ENCODE measurements at places on chromosomes 2 and 18. TPM values are rescaled to one million over a fixed set of nuclear protein-coding genes. Genes with fewer than 3 reads are reported as not detected.

- DNase-seq: no peak
- H3K4me1 ChIP-seq: peaks cover 6% of the 10 kb centered on the region
- H3K27ac ChIP-seq: no peak overlapping the region
Observed at GRCh38 chr18:23648940-23649607, 13.6 kb downstream of the ANKRD29 start.

DNA sequence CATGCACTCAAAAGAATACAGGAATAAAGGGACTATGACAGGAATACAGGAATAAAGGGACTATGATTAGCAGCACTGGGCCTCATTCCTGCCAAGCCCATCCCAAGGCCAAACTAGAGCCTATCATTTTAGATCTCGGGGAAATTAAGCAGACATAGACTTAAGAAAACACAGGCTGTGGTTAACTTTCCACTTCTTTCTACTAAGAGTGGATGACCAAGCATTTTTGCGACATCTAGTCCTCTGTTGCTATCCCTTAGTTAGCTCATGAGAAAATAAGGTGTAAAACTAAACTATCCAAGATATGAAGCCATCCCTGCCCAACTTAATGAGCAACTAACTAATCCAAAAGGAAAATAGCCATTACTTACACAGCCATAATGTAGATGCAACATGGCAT, 5.9 kb downstream of the LYPD1 start:
- H3K27me3 ChIP-seq: no peaks in the 10 kb centered on the region
- H3K4me1 ChIP-seq: peaks cover 10% of the 10 kb centered on the region
- H3K27ac ChIP-seq: no peak overlapping the region
- no peak overlapping the region for H3K4me3 ChIP-seq

DNA sequence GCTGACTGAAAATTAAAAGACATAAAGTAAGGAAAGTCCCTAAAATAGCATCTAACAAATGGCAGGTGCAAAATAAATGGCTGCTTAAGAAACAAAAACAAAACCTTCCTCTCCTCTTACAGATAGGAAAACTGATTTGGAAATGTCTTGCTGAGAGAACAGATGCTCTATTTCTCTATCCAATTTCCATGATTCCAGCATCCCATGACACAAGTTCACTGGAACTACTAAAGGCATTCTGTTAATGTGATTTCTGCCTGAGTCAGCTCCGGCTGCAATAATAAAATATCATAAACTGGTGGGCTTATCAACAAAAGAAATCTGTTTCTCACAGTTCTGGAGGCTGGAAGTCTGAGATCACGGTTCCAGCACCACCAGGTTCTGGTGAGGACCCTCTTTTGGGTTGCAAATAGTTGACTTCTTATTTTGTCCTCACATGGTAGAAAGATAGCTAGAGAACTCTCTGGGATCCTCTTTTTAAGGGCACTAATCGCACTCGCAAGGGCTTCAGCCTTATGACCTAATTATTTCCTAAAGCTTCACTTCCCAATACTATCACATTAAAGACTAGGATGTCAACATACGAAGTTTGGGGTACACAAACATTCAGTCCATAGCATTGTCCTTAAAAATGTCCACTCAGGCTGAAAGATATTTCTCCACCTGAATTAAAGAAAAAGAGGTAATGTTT, 78.2 kb upstream of the GALNT3 start:
- no peak for DNase-seq
- H3K36me3 ChIP-seq: no peaks in the 10 kb centered on the region
- no peak overlapping the region for H3K4me3 ChIP-seq
- no peaks in the 10 kb centered on the region for H3K27me3 ChIP-seq
- H3K4me1 ChIP-seq: no peaks in the 10 kb centered on the region

DNA sequence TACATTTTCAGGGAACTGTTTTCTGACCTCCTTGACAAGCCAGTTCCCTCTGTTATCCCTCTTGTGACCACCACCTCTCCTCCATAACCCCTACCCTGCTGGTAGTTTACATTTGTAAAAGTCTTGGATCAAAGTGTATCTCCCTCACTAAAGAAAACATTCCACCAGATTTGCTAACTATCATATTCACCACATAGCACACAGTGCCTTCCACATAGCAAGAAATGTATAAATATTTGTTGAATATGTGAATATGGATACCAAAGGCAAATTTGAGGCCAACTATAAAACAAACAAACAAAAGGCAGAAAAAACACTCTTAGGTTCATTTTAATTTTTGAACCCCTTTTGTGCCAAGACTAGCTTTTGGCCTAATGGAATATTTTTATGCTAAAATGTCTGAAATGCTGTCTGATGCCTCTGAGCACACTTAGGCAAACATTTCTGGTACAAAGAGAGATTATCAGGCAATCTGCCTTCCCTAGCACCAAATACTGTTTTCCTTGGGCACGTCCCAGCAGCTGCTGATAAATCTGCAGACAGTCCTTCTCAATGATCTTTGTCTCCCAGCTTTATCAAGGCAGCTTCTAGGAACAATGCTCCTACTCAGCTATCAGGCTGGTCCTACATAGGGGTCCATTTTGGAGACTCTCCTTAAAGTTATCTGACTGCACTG, 26.7 kb upstream of the ST8SIA3 start:
- no peak overlapping the region for H3K27ac ChIP-seq
- DNase-seq: no peak
- H3K36me3 ChIP-seq: no peaks in the 10 kb centered on the region

GRCh38 chr2:27932396-27932795, 41.9 kb downstream of the BABAM2 start:
- peaks cover 14% of the 10 kb centered on the region for H3K4me1 ChIP-seq
- no peak for DNase-seq
- H3K27ac ChIP-seq: no peak overlapping the region
- H3K4me3 ChIP-seq: no peak overlapping the region
- H3K36me3 ChIP-seq: no peaks in the 10 kb centered on the region

- no peak overlapping the region for H3K27ac ChIP-seq
- no peaks in the 10 kb centered on the region for H3K36me3 ChIP-seq
- H3K27me3 ChIP-seq: no peaks in the 10 kb centered on the region
- H3K4me1 ChIP-seq: no peaks in the 10 kb centered on the region
Observed at GRCh38 chr2:237264480-237265219, 149.3 kb downstream of the COL6A3 start.

DNA sequence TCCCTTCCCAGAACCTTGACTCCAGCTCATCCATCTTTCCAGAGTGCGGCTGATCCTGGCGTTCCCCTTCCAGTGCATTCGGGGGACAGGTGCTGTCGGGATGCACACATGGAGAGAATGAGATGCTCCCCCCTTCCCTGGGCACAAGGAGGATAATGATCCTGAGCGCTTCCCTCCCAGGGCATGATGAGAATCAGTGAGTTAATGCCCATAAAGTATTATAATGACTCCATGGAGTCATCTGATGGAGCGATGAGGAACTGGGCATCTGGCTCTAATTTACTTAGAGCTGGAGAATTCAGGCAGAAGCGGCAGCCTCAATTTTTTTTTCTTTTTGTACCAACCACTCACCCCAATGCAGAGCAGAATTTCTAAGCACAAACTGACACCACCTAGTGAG, 79.6 kb upstream of the SKOR2 start:
- no peaks in the 10 kb centered on the region for H3K36me3 ChIP-seq
- H3K4me1 ChIP-seq: no peaks in the 10 kb centered on the region
- no peaks in the 10 kb centered on the region for H3K27me3 ChIP-seq
- DNase-seq: no peak

DNA sequence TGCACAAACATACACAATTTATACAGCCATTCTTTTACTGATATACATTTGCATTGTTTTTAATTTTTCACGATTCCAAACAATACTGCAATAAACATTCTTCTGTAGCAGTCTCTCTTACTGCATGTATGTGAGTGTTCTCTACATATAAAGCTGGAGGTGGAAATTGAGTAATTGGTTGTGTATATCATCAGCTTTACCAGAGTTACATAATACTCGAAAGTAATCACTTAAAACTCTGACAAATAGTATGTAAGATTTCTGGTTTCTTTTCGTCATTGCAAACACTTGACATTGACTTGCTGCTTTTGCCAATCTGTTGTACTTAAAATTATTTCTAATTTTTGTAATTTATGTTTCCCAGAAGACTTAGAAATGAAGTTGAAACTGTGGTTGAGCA, 110.2 kb downstream of the TDRD15 start:
- no peak overlapping the region for H3K27ac ChIP-seq
- peaks cover 9% of the 10 kb centered on the region for H3K4me1 ChIP-seq
- no peaks in the 10 kb centered on the region for H3K36me3 ChIP-seq

DNA sequence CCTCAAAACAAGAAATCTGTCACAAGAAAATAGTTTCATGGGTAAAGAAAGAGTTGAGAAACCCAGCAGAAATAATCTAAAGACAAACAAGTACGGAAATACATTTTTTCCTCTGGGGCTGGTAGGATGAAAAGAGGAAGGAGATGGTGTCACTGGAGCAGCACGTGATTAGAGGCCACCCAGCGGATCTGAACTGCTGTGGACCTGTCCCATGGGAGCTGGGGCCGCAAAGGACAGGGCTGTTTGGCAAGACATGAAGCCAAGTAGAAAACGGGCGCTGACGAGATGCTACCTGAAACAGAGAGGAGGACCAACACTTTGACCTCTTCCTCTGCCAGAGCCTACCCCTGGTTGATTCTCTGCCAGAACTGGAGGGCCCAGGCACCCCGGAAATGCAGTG, 295.4 kb upstream of the ATP5MC3 start:
- no peak overlapping the region for H3K27ac ChIP-seq
- DNase-seq: no peak
- H3K36me3 ChIP-seq: no peaks in the 10 kb centered on the region
- no peaks in the 10 kb centered on the region for H3K4me1 ChIP-seq

GRCh38 chr2:124920448-124920847, 895.4 kb downstream of the CNTNAP5 start:
- no peak overlapping the region for H3K27ac ChIP-seq
- no peaks in the 10 kb centered on the region for H3K36me3 ChIP-seq
- DNase-seq: no peak
- H3K4me3 ChIP-seq: no peak overlapping the region
- H3K27me3 ChIP-seq: no peaks in the 10 kb centered on the region

GRCh38 chr18:58781627-58782194, 83.0 kb upstream of the ZNF532 start:
- no peaks in the 10 kb centered on the region for H3K27me3 ChIP-seq
- peaks cover 13% of the 10 kb centered on the region for H3K4me1 ChIP-seq
- no peak overlapping the region for H3K27ac ChIP-seq
- H3K36me3 ChIP-seq: no peaks in the 10 kb centered on the region

DNA sequence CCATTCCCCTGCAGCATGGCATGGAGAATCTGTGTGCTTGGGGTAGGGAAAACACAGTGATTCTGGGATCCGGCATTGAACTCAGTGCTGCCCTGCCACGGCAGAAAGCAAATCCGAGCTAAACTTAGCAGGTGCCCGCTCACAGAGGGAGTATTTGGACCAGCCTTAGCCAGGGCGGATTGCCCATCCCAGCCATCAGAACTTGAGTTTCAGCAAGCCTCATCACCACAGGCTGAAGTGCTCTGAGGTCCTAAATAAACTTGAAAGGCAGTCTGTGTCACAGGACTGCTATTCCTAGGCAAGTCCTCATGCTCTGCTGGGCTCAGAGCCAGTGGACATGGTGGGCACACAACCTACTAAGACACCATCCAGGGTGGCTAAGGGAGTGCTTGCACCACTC, 86.2 kb upstream of the YPEL5 start:
- no peak overlapping the region for H3K4me3 ChIP-seq
- H3K27me3 ChIP-seq: no peaks in the 10 kb centered on the region
- no peaks in the 10 kb centered on the region for H3K36me3 ChIP-seq
- no peak overlapping the region for H3K27ac ChIP-seq
- H3K4me1 ChIP-seq: no peaks in the 10 kb centered on the region

DNA sequence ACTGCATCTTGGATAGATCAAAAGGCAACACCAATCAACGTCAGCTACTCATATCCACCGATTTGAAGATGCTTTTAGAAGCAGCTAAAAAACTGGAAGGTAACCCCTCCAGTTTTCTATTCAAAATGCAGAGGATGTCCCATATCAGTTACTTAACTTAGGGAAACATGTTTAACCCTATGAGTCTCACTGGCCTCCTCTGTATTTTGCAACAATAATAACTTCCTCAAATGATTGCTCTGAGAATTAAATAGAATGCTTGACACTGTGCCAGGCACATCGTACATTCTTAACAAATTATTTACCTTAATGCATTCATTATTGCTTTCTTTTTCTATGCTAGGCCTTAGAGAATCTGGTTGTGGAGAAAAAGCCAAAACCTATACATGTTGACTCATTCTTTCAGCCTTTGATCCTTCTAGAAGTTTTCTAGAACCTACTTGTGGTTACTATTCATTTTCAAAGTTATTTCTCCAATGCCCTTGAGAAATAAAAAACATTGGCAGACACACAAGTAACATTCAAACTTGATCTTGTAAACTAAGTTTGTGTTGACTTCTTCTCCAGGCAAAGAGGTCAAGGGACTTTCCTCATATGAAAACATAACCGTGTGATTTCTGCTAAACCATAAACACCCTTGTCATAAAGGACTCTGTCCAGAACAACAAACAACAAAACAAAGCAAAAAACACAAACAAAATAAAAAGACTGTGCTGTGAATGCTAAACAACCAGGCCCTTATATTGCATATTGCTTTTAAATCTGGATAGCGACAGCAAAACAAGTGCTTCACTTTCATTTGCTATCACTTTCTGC, 4.6 kb downstream of the DOCK10 start:
- no peaks in the 10 kb centered on the region for H3K27me3 ChIP-seq
- no peak overlapping the region for H3K4me3 ChIP-seq
- no peaks in the 10 kb centered on the region for H3K36me3 ChIP-seq
- H3K4me1 ChIP-seq: peaks cover 16% of the 10 kb centered on the region
- H3K27ac ChIP-seq: no peak overlapping the region
- DNase-seq: no peak

DNA sequence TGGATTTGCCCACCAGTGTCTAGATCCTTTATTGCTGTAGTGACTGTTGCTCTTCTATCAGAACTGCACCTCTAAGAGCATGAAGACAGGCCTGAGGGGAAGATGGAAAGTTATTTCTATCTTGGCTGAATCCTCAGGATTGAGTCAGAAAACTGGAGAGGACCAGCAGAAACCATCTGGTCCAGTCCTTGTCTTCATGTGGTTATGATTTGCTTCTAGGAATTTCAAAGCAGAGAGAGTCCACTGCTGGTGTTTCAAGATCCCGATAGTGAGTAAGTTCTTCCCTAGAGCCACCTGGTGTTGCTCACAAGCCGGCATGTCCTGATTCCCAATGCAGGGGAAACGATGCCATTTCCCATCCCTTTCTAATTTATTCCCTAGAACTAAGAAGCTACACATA, 84.2 kb downstream of the NCKAP5 start:
- no peaks in the 10 kb centered on the region for H3K36me3 ChIP-seq
- H3K27ac ChIP-seq: no peak overlapping the region
- DNase-seq: no peak
- H3K27me3 ChIP-seq: no peaks in the 10 kb centered on the region
- H3K4me3 ChIP-seq: no peak overlapping the region

- no peaks in the 10 kb centered on the region for H3K27me3 ChIP-seq
- H3K4me1 ChIP-seq: no peaks in the 10 kb centered on the region
- peak overlapping the region; percentile 24 for H3K27ac ChIP-seq
Observed at GRCh38 chr18:8890957-8891464, 185.7 kb downstream of the MTCL1 start.

The LCT gene
- not detected for total RNA-seq

The ASB18 gene
- not detected for total RNA-seq

The SPP2 gene
- total RNA-seq: not detected

The ACTG2 gene
- 0.52 TPM for total RNA-seq

The ZSWIM2 gene
- total RNA-seq: not detected

The KCNG2 gene
- total RNA-seq: not detected
